ENCODE measurements at places on chromosomes 2 and 18. TPM values are rescaled to one million over a fixed set of nuclear protein-coding genes. Genes with fewer than 3 reads are reported as not detected.

Gene TLX2
- 0.95 TPM for total RNA-seq

Gene SLC16A14
- total RNA-seq: 1.00 TPM

Gene ERCC3
- 73.5 TPM for total RNA-seq

Gene EML6
- total RNA-seq: 1.0 TPM

Gene GEN1
- total RNA-seq: 31.0 TPM

Gene ACVR1C
- 1.8 TPM for total RNA-seq

Gene C2orf80
- not detected for total RNA-seq

All from natural killer cell treated with Interleukin-12 subunit alpha and Interleukin-12 subunit beta and Interleukin-15 and Interleukin-18, amount 100 ng/mL, for 72 hours (primary cell).